GM12891 (cell line): ENCODE measurements at places on chromosomes 7 and 10.

DNA sequence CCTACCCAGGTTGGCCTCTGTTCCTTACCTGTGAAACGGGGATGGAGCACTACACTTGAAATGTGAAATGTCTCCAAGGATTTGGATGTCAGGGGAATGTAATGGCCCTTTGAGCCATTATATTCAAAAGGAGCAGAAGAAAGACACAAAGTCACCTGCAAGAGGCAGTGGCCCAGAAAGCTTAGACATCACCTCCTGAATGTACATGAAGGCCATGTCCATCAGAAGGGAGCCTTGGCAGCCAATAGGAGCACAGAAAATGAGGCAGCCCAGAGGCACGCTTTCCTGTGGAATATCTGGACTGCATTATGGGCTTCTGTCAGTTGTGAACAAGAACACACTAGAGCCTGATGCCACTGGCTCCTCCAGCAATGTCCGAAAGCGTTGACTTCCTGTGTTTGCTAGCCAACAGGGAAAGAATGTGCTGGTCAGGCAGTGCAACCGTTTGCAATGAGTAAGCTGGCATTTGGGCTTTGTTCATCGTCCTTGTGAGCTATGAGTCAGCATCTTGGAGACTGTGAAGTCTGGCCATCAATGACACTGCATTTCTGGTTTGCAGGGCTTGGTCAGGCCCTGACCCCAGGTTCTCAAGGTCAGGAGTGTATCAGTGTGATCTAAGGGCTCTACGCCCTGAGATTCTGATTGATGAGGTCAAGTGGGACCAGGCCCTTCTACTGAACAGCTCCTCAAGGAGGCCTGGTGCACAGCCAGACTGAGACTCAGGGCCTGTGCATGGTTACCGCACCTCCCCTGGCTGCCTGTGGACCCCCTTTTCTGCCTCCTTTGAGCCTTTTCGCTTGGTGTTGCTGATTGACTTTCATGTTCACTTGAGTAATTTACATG lies 222.4 kb downstream of the RPS24 start:
- DNase-seq, result no peak

DNA sequence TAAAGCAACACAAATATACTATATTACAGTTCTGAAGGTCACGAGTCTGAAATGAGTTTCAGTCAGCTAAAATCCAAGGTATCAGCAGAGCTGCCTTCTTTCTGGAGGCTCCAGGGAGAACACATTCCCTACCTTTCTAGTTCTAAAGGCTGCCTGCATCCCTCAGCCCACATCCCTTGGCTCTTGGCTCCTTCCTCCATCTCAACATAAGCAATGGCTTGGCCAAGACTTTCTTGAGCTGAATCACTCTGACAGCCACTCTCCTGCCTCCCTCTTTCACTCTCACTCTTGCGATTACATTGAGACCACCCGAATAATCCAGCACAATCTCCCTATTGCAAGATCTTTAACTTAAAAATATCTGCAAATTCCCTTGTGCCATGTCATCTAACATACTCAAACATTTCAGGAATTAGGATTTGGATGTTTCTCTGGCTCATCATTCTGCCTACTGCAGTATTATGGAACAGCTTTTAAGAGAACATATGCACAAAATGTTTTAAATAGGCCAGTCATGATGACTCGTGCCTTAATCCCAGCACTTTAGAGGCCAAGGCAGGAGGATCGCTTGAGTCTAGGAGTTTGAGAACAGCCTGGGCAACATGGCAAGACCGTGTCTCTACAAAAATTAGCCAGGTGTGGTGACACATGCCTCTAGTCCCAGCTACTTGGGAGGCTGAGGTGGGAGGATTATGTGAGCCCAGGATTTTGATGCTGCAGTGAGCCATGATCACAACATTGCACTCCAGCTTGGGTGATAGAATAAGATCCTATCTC lies 144.2 kb upstream of the VSTM2A start:
- no peak for DNase-seq

DNA sequence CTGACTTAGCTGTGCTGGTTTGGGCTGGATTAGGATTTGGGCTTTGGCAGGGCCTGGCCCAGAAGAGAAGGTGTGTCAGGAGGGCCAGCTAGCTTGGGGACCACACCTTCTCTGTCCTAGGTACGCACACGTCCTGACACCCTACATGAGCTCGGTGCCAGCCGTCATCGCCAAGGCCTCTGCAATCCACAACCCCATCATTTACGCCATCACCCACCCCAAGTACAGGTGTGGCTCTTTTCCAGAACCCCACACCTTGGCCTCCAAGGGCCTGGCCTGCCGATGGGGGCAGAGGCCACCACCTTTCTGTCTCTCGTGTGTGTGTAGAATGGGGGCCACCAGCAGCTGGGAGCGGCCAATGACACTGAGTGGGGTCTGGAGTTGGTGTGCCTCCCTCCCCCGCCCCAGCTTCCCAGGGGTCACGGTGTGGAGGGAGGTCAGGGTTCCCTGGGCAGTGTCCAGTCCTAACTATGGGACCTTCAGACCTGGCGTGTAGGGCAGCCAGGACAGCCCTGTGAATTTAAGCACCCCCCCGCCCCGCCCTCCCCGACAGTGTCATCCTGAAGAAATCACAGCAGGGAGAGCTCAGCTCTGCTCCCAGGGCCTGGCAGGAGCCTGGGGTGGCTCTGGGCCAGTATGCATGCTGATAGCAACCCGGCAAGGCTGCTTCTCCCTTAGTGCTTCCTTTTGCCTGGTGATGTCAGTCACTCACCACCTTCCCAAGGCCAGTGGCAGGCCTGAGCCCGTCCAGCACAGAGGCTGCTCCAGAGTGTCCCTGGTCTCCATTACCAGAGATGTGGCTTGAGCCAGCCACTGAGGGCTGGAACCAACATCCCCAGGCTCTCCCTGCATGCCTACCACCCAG lies 6.9 kb upstream of the LDB3 start:
- no peak for DNase-seq

DNA sequence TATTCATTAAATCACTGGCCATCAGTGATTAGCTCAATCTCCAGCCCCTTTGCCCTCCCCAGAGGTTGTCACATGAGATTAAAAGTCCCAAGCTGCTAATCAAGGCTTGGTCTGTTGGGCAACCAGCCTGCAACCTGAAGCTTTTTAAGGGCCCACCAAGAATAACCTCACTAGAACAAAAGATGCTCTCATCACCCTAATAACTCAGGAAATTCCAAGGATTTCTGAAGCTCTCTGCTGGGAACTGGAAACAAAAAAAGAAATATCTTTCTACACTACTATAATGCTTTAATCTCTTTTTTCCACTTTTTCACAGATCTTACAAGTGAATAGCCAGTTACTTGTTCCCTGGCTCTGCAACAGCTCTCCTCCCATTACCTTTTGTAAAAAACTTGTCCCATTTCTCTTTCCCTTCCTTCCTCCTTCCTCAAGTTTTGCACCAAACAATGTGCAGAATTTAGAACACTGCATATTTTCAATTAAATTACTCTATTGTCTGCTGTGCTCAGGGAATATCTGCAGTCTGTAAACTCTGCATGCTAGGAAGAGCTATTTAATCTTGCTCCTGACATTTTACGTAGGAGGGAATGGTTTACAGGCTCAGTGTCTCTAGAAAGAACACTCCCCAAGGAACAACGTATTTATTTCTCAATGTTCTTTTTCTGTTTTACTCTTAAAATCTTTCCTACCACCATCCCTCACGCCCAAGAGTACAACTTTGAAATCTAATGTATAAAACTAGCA lies 169.1 kb downstream of the IMMP2L start:
- no peak for DNase-seq

DNA sequence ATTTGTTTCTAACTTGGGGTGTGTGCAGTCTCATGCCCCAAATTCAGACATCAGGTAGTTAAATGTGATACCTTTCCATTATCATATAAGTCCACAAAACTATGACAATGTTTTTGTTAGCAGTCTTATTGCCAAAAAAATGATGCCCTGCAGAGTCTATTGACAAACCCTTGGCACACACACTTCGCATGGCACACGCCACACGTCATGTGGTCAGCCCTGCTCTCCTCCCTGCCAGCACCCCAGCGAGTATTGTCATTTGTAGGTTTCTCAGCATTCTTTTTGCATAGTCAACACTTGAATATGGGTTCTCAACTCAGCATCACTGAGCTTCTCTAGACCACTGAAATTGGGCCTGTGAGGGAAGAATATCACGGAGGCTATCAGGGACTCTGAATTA lies 356.0 kb downstream of the INHBA start:
- DNase-seq, result no peak

DNA sequence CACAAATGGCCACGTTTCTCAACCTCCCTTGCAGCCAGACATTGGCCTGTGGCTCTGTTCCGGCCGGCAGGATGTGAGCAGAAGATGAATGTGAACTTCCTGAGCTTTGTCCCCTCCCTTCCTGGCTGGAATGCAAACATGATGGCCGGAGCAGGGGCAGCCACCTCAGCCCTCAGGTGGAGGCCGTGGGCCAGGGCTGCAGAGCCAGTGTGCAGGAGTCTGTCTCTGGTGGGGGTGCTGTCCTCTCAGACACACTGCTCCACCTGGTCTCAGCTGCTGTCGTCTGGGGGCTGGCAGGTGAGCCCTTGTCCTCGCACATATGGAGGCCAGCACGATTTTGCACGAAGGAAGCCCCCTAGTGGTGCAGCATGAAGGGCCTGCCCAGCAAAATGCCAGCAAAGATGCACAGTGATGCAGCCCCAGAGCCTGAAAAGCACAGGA lies 25.3 kb upstream of the PWWP2B start:
- DNase-seq, result no peak

DNA sequence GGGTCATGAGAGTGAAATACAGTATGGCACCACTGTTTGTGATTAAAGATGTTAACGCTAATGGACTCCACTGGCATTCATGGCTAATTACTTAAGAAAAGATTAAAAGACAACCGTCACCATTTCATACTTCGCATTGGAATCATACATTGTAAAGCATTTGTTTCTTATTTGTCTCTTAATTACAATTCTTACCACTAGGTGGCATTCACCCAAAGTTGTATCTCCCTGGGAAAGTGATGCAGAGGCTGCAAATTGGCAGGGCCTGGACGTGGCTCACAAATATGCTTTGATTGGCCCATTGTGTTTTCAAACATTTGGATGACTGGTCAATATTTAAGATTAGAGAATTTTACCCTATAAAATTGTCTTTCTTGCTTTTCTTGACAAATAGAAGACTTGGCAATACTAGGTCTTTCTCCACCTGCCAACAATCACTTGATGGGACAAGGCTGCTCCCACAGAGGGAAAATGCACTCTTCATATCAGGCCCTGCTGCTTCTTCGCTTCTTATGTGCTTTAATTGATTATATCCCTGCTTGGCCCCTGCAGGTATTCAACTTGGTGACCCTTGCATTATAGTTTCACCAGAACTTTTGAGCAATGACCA lies 72.1 kb upstream of the STARD3NL start:
- no peak for DNase-seq

DNA sequence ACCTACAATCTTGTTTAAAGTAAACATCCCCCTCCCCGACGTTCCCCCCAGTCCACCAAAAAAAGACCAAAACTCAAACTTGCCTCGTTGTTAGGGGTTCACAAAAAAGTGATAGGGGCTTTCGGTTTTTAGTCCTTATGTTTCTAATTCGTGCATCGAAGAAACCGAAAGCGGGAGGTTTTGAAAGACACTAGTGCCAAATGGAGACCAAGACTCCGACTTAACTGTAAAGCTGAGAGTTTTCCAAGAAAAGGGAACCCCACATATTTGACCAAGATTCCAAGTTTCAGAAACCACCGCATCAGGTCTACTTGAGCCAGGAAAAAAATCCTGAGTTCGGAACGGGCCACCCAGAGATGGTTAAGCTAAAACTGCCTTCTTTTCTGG lies 534 bp downstream of the PSMA2 start:
- DNase-seq, result no peak

DNA sequence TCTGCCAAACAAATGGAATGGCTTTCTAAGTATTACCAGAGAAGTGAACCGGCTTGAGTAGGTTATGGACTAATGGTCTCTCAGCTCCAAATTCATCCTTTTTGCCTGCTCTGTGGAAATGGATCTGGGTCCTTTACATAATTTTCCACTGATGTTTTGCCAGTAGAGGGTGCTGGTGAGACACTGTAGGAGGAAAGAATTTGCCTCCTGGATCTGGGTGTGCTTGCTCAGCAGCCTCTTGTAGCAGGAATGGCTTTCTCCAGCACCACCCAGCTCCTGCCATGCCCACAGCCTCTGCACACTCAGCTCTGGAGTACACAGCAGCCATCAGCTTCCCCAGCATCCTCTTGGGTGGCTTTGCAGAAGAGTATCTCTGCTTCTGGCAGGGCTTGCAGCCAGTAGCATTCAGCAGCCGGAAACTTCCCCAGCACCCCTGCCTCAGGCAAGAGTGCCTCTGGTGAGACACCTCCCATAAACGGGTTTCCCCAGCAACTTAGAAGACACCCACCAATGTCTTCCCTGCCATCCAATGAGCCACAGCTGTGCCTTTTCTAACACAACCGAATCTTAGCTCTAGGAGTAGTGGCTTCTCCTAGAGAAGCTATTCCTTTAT lies 235.0 kb upstream of the PLPP4 start:
- DNase-seq, result peak; percentile 35

GRCh38 chr7:136312592-136312991 lies 335.4 kb upstream of the MTPN start:
- no peak for DNase-seq

- DNase-seq, result no peak
These were observed 568.6 kb downstream of the KCNMA1 start for GRCh38 chr10:77068969-77069368.
